ENCODE measurements at places on chromosomes 11 and 22. TPM values are rescaled to one million over a fixed set of nuclear protein-coding genes. Genes with fewer than 3 reads are reported as not detected.
A peak's percentile ranks its signal among the peaks of the same experiment; 100 is the strongest.

The CBL gene
- total RNA-seq = 15.5 TPM

The TRIM48 gene
- not detected for total RNA-seq

The ZNHIT2 gene
- total RNA-seq = 2.6 TPM

GRCh38 chr11:129846508-129847335 is 31.1 kb downstream of the TMEM45B start:
- DNase-seq = peak; percentile 53

DNA sequence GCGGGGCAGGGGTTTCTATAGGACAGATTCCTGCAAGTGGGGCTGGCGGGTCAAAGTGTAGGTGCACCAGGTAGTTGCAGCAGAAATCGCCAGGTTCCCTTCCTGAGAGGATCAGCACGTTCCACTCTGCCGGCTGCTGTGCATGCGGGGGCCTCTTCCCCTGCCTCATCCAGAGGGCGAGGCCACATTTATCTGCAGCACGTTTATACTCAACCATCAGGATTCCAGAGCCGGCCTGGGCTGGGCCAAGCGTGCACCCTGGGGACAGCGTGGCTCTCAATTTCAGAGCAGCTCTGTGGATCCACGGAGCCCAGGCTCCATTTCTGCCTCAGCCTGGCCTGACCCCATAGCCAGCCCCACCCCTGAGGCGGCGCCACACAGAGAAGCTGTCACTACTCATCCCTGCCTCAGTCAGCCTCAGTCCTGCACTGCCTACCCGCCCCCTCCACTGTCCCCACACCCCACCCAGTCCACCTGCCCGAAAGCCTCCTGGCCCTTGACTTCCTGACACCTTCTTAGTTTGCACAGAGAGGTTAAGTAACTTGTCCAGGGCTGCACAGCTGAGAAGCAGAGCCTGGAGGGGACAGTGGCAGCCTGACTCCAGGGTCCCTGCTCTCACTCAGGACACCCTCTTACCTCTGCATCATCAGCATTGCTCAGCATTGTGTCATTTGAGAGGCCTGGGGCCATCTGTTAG is 45.9 kb upstream of the RTL6 start:
- DNase-seq = no peak
